Naive thymus-derived CD4-positive, alpha-beta T cell (primary cell): ENCODE measurements at places on chromosomes 7 and 10.

DNA sequence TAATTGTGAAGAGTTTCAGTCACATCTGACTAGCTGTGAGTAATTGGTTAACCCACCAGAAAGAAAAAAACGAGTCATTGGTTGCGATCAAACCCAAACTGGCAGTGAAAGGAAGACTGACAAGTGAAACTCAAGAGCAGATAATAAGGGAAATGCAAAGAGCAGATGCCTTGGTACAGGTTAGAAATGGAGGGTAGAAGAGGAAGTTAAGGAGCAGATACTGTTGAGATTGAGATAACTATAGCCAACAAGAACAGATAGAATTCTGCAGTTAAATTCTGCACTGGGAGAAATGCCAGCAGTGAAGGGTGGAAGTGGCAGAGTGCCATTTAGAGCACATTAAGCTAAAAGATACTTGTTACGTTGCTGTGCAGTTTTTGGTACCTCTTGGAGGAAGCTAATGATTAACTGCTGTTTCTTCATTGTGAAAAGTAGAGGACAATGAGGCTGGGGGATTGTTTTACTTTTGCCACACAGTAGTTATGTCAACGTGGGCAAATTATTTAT is 65.8 kb downstream of the CDK13 start:
- no peaks in the 10 kb centered on the region for H3K4me1 ChIP-seq
- no peak for DNase-seq
- no peak overlapping the region for H3K4me3 ChIP-seq
- no peaks in the 10 kb centered on the region for H3K27me3 ChIP-seq

- no peaks in the 10 kb centered on the region for H3K27me3 ChIP-seq
- no peak overlapping the region for H3K27ac ChIP-seq
- DNase-seq, result no peak
- no peak overlapping the region for H3K4me3 ChIP-seq
- no peaks in the 10 kb centered on the region for H3K4me1 ChIP-seq
Observed at GRCh38 chr7:43458330-43459018, 124.4 kb upstream of the STK17A start.

GRCh38 chr10:71697938-71698709 is 21.5 kb downstream of the C10orf105 start:
- no peak overlapping the region for H3K27ac ChIP-seq
- H3K4me3 ChIP-seq, result no peak overlapping the region
- DNase-seq, result no peak
- H3K36me3 ChIP-seq, result no peaks in the 10 kb centered on the region
- no peaks in the 10 kb centered on the region for H3K27me3 ChIP-seq

DNA sequence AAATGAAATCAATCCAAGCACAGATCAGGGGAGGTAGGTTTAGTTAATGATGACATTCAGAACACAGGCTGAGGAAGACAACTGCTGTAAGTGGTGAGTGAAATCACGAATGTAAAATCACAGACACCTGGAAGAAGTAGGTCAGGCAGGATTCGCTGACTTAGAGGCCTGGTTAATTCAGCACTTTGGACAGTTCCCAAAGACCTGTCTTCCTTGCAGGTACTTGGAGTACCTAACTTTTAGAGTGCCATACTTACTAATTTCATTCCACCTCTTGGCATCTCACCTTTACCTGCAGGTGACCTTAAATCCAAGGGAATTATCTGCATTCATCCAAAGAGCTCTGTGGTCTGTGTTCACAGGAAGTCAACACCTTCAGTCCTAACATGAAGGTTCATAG is 822.3 kb downstream of the PHTF2 start:
- no peak overlapping the region for H3K4me3 ChIP-seq
- H3K4me1 ChIP-seq, result no peaks in the 10 kb centered on the region
- no peak for DNase-seq
- no peaks in the 10 kb centered on the region for H3K27me3 ChIP-seq
- H3K36me3 ChIP-seq, result no peaks in the 10 kb centered on the region

GRCh38 chr10:67086327-67087134 is 160.7 kb downstream of the LRRTM3 start:
- no peaks in the 10 kb centered on the region for H3K4me1 ChIP-seq
- no peak overlapping the region for H3K4me3 ChIP-seq
- no peaks in the 10 kb centered on the region for H3K27me3 ChIP-seq
- H3K27ac ChIP-seq, result no peak overlapping the region

- no peaks in the 10 kb centered on the region for H3K4me1 ChIP-seq
- H3K27me3 ChIP-seq, result no peaks in the 10 kb centered on the region
- no peak for DNase-seq
- no peak overlapping the region for H3K4me3 ChIP-seq
- H3K36me3 ChIP-seq, result no peaks in the 10 kb centered on the region
- H3K27ac ChIP-seq, result no peak overlapping the region
Observed at GRCh38 chr7:14069961-14070360, 80.5 kb upstream of the ETV1 start.

DNA sequence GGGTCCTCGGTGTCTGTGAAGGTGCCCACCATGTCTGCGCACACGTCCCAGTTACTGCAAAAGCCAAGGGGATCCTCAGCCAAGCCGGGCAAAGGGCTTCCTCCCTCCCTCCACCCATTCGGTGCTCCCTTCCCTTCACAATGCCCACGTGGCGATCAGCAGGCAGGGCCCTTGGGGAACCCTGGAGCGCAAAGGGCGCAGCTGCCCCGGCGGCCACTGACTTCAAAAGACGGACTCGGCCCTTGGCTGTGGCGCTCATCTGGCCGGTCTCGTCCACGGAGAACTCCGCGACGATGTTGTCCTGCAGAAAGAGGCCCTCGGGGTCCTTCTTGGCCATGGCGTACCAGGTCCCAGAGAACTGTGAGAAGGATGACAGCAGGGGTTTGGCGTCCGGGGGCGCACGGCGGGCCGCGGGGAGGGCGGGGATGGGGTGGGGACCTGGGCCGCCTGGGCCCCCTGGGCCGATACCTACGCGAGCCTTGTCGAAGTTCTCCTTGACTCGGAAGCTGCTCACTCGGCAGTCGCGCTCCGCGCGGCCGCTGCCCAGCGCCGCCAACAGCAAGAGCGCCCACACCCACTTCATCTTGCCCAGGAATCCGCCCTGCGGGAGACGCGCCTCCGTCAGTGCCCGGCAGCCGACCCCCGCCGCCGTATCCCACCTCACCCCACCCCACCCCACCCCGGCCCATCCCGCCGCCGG is 439 bp downstream of the RBP4 start:
- H3K36me3 ChIP-seq, result no peaks in the 10 kb centered on the region
- no peaks in the 10 kb centered on the region for H3K4me1 ChIP-seq
- no peak overlapping the region for H3K4me3 ChIP-seq

GRCh38 chr7:101890749-101891523 is 73.5 kb downstream of the CUX1 start:
- H3K27ac ChIP-seq, result no peak overlapping the region
- H3K36me3 ChIP-seq, result no peaks in the 10 kb centered on the region
- H3K4me3 ChIP-seq, result no peak overlapping the region
- no peaks in the 10 kb centered on the region for H3K4me1 ChIP-seq
- H3K27me3 ChIP-seq, result no peaks in the 10 kb centered on the region

- DNase-seq, result no peak
- no peaks in the 10 kb centered on the region for H3K36me3 ChIP-seq
- H3K27me3 ChIP-seq, result no peaks in the 10 kb centered on the region
Observed at GRCh38 chr10:124224331-124225028, 131.1 kb upstream of the CHST15 start.
